ENCODE measurements at places on chromosomes 1 and 21.

DNA sequence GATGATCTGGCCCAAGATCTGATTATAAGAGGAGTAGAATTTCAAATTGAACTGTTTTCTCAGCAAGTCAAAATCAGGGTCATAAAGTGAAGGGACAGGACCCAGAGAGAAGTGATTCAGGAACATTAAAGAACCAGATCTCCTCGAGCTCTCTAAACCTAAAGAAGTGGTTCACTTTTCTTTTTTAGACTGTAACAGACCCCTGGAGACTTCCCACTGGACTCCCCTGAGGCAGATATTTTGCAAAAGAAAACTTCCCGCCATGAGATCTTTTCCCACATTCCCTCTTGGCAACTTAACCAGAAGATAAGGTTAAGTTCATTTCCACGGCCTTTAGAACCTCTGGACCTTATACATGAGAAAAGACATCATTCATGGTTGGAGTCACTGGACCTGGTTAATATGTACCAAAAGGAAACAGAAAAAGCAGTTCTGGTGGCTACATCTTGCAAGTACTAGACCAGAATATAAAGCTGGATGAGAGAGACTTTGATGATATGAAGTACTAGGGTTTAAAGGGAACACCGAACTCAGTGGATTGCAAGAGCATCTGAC lies 1061.4 kb downstream of the MRPL39 start:
- DNase-seq, result no peak

- DNase-seq, result no peak
Measured at GRCh38 chr1:200224315-200224714, 185.5 kb downstream of the ZNF281 start.

GRCh38 chr1:165355977-165356811 lies at the start of gene LMX1A:
LMX1A (minus strand) TSS chr1:165356715; CDS start chr1:165355559, 1,156 bp downstream.
- no peak for DNase-seq

DNA sequence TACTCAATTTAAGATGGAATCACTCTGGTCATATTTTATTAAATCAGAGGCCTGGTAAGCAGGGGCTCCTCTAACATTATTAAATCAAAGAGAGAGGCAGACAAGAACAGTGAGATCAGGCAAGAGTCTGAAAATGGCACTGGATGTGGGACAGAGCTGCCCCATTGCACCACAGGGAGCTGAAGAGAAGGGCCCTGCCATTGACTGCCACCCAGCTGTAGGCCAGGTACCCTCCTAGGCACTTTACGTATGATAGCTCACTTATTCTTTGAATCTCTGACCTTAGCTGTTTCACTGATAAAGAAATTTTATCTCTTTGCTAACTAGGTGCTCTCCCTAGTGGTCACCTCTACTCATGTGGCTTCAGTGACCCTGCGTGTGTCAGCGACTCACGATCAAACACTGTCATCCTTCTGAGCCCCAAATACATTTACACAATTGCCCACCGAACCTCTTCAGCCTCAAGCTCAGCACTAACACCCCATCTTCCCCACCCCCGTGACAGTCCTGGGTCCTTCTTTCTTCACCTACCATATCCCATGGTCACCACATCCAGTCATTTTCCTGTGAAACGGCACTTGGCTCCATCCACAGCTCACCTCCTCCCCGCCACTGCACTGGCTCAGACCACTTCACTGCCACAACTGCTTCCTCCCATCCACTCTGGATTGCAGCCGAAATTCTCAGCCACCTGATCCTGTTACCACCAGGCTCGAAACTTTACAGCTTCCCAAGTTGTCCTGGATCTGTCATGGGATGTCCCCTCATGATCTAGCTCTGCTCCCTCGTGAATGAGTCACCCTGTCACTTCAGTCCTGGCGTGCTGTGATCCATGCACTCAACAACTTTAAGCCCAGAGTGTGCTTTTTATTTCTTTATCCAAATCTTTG lies 97.3 kb upstream of the SYT6 start:
- DNase-seq, result no peak

DNA sequence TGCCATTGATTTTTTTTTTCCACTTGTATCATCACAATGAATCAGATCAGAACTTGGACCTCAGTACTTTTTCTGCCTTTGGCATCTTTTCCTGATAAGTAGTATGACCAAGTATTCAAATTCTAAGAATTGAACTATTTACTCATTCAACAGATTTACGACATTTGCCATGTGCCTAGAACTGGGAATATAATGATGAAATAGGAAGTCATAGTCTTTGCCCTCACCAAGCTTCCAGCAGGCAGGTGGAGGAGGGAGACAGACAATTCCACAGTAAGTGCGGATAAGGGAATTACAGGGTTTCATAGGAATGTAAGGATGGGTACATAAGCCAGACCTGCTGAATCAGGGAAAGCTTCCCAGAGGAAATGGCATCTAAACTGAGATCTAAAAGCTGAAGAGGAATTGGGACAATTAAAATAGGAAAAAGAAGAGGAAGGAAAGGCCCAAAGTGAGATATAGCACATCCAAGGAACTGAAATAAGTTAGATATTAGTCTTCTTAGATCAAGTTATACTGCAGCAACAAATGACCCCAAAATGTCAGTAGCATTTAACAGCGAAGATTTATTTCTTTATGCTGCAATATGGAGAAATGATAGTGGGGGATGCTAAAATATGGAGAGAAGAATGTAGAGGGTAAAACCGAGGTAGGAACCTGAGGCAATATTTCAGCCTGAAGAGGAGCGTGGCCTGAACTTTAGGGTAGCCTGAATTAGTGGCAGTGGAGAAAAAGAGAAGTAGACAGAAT lies 5.3 kb upstream of the DDX59 start:
- DNase-seq, result no peak

- no peak for DNase-seq
Measured at GRCh38 chr1:2789164-2789985, 12.1 kb downstream of the TTC34 start.

GRCh38 chr1:222653178-222653827 lies 35.4 kb downstream of the MIA3 start:
- no peak for DNase-seq

GRCh38 chr1:42128964-42129363 lies 24.2 kb upstream of the GUCA2B start:
- DNase-seq, result no peak

- no peak for DNase-seq
Measured at GRCh38 chr1:29964718-29965533, 728.6 kb downstream of the PTPRU start.

- DNase-seq, result no peak
Measured at GRCh38 chr1:18895317-18895716, 7.0 kb downstream of the ALDH4A1 start.

DNA sequence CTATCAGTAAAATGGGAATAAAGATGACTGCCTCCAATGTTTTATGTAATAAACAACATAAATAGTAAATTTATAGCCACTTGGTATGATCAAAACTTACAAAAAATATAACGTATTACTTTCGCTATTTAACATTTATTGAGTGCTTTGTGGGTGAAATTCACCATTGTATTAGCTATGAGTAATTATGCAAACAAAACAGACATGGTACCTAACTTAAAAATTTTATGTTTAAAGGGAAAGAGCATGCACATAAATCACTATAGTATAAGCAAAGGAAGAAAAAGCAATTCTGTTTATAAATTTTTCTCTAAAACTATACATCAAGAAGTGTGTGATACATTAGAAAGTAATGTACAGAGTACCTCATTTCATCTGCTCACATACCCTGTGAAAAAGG lies 1046.2 kb downstream of the NCAM2 start:
- DNase-seq, result no peak

DNA sequence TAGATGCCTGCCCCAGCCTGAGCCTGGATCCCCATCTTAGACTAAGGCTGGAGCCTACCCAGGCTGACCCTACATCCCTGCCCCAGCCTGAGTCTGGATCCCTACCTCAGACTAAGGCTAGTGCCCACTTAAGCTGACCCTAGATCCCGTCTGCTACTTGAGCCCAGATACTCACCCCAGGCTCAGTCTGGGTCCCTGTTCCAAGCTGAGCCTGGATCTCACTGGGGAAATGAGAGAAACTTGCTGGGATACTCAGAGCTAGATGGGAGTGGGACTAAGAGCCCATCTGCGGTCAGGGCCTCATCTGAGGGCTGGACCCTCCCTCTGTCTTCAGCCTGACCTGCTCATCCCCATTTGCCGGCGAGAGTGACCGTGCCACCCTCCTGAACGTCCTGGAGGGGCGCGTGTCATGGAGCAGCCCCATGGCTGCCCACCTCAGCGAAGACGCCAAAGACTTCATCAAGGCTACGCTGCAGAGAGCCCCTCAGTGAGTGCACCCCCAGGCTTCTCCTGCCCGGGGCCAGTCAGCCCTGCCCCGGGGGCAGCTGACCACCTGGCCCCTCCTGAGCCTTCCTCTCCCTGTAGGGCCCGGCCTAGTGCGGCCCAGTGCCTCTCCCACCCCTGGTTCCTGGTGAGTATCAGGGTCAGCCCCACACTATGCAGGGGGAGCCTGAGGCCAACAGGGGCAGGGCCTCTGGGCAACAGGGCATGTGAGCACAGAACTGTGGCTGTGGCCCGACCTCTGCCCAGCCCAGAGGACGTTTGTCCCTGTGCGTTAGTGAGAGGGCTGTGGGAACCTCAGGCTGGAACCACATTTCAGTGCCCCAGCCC lies 36.8 kb downstream of the TRIM11 start:
- DNase-seq, result no peak

DNA sequence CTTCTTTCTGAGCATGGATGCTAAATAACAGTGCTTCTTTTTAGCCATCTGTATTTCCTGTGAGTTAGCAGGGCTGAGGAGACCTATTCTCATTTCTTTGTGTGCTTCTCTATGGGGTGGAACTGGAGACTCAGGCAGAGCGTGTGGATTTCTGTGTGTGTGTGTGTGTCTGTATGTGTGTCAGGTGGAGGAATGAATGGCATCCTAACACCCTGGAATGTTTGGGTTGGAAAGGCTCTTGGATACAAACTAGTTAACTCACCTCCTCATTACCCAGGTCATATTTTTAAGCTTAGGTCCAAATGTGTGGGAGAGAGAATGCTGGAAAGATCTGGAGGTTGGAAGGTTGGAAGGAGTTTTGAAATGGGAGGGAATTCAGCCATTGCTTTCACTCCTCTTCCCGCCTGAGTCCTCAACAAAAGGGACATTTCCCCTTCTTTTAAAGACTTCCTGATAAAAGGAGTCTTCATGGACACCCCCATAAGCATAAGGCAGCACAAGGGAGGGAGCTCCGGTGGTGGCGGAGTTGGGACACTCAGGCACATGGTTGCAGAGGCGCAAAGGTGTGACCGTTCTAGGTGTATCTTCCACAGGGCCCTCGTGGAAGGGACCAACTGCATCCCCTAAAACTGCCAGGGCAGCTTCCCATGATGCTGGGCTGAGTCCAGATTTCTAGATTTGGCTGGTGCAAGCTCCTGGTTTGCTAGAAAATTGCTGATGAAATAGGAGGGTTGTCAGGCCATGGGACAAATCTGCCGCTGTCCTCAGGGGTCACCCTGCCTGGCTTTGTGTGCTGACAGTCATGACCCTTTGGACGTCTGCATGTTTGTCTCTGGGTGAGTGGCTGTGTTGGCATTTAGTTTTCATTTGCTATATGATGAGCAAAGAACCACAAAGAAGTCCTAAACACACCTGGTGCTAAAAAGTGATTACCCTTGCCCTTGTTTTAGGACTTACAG lies 37.6 kb downstream of the MTARC1 start:
- DNase-seq, result no peak

- no peak for DNase-seq
Measured at GRCh38 chr1:169904834-169905233, 11.1 kb upstream of the SCYL3 start.

- no peak for DNase-seq
Measured at GRCh38 chr1:248140846-248141245, 4.1 kb upstream of the OR2M5 start.

- no peak for DNase-seq
Measured at GRCh38 chr1:18798946-18799345, 60.5 kb downstream of the TAS1R2 start.

GRCh38 chr1:2930016-2930815 lies 91.1 kb upstream of the ACTRT2 start:
- DNase-seq, result no peak

- no peak for DNase-seq
Measured at GRCh38 chr1:16986962-16987361, 6.5 kb upstream of the MFAP2 start.

DNA sequence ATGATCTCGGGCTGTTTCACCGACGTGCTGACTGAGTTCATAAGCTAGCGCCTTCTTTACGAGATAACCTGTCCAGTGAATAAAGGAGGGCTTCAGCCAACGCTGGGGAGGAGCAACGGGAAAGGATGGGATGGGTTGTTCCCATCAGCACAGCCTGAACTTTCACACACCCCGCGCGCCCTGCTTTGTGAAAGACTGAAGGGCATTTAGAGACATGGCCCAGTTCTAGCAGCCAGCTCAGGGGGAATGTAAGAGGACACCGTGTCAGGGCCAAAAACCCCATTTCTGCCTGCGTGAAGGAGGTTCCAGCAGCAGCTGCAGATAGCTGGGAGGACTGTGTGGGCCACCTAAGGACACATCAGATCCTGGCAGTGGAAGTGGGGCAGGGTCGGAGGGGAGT lies 255.1 kb upstream of the RAB4A start:
- no peak for DNase-seq

DNA sequence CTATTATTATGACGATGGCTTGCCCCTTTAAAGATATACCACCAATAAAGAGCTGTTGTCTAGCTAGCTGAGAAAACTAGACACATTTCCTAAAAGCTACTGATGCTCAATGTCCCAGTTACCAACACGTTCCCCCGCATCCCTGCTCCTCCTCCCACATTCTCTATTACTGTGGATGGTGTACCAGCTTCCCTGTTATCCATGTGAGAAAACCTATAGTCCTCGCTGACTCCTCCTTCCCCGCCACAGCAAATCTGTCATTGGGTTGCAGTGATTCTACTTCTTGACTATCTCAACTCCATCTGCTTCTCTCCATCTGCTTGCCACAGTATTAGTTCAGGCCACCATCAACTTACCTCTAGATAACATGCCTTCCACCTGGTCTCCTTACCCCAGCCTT lies 337.5 kb downstream of the KCNH1 start:
- no peak for DNase-seq

DNA sequence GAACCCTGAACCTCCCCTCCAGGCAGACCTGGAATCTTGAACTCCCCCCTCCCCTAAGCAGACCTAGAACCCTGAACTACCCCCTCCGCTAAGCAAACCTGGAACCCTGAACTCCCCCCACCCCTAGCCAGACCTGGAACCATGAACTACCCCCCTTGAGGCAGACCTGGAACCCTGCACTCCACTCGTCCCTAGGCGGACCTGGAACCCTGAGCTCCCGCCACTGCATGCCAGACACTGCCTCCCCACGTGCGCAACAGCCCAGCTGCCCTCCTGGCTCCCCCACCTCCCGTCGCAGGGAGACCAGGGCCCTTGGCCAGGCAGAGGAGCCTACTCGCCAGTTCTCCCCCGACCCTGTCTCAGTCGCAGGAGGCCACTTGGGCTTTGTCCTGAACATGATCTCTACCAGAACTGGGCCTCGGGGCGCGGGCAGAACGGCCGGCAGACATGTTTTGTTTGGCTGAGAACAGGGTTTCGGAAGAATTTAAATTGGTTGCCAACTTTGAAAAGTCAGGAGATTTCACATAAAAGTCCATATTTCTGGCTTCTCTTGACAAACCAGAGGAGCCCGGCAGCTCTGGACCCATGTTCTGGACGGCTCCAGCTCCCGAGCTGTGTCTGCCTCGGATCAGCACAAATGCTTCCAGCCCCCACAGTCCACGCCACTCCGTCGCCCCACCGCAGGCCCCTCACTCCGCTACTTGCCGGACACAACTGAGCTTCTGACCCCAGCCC lies 9.2 kb upstream of the PLEKHG5 start:
- DNase-seq, result no peak

GRCh38 chr1:160628799-160629263 lies 18.0 kb downstream of the SLAMF1 start:
- DNase-seq, result no peak

GRCh38 chr1:4837752-4838151 lies 183.3 kb downstream of the AJAP1 start:
- DNase-seq, result no peak
